Osteocyte (in vitro differentiated cells): ENCODE measurements at places on chromosomes 6 and 20. TPM values are rescaled to one million over a fixed set of nuclear protein-coding genes. Genes with fewer than 3 reads are reported as not detected.
A peak's percentile ranks its signal among the peaks of the same experiment; 100 is the strongest.

DNA sequence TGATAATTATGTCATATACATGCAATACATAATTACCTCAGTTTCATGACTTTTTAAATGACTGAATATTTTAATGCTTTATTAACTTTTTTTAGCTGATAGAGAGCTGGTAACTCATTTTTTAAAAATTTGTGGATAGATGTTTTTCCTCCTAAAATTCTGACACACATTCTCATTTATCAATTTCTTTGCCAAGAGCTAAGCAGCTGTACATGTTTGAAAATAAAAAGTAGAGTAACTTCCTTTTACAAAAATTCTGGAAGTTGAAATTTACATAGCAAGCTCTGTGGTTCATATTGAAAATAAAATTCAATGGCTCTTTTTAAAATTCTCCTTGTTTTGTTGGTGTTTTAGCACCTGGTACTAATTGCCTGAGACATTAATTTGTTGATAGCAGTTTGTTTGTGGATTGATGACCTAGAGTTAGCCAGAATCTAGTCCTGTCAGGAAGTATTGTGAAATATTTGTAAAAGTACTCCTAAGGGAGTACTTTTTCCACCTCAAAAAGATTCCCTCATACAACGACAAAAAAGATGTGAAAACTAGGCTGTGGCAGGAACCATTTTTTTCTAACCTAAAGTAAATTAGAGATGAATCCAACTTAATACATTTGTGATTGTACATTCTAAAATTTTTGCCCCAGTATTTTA, 621.8 kb downstream of the BCKDHB start:
- H3K27me3 ChIP-seq = peaks cover 24% of the 10 kb centered on the region
- H3K4me3 ChIP-seq = no peak overlapping the region
- H3K36me3 ChIP-seq = no peaks in the 10 kb centered on the region

GRCh38 chr20:2473516-2473915, 2.9 kb upstream of the SNRPB start:
- peaks cover 7% of the 10 kb centered on the region for H3K36me3 ChIP-seq
- H3K4me1 ChIP-seq = peaks cover 22% of the 10 kb centered on the region
- DNase-seq = no peak
- H3K4me3 ChIP-seq = no peak overlapping the region
- no peak overlapping the region for H3K27ac ChIP-seq
- no peaks in the 10 kb centered on the region for H3K27me3 ChIP-seq

Gene HLA-DOA
- total RNA-seq = not detected in 2 replicates

DNA sequence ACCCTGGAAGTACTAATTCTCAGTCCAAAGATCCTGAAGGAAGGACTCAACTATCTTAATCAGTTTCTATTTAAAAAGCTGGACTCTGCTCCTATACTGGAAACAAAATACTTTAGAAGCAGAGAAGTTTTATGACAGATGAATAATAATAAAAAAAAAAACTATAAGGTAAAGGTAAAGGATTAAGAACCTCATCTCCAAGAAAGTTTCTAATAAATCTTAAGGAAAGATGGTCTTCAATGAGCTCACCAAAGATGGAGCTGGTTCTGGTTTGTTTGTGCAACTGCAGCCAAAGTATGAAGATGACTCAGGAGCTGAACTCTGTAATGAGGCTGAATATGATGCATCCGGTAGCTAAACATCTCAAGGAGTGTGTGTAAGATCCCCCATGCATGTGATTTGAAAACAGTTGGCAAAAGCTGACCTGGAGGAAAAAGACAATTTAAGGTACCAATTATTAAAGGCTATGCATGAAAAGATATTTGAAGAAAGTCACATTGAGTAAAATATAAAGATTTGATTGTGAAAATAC, 25.2 kb downstream of the MED23 start:
- no peaks in the 10 kb centered on the region for H3K27me3 ChIP-seq
- H3K4me1 ChIP-seq = peaks cover 2% of the 10 kb centered on the region
- peaks cover 47% of the 10 kb centered on the region for H3K36me3 ChIP-seq
- no peak overlapping the region for H3K4me3 ChIP-seq

DNA sequence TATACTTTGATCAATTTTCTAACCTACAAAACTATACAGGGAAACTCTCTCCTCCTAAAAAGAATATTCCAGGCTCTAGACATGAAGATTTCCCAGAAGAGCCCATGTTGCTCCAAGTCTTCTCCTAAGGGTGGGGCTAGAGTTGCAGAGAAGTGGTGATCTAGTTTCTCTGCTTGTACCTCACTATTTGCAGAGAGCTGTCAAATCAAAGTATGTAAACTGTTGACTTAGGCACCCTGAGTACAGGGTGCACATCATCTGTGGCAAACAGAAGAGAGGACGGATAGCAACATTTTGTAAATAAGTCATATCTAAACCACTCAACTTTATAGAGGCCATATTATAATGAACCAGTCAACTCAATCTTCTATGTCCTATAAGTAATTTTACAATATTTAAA, 250.1 kb downstream of the KHDRBS2 start:
- H3K4me1 ChIP-seq = no peaks in the 10 kb centered on the region
- DNase-seq = no peak
- H3K36me3 ChIP-seq = no peaks in the 10 kb centered on the region
- H3K27me3 ChIP-seq = no peaks in the 10 kb centered on the region
- H3K27ac ChIP-seq = no peak overlapping the region
- H3K4me3 ChIP-seq = no peak overlapping the region

Gene BHLHE23
- total RNA-seq = not detected in 2 replicates

GRCh38 chr20:32516583-32517517, 68.3 kb downstream of the NOL4L start:
- no peak overlapping the region for H3K4me3 ChIP-seq
- no peak for DNase-seq
- H3K27ac ChIP-seq = peak overlapping the region; percentile 55
- no peaks in the 10 kb centered on the region for H3K27me3 ChIP-seq

DNA sequence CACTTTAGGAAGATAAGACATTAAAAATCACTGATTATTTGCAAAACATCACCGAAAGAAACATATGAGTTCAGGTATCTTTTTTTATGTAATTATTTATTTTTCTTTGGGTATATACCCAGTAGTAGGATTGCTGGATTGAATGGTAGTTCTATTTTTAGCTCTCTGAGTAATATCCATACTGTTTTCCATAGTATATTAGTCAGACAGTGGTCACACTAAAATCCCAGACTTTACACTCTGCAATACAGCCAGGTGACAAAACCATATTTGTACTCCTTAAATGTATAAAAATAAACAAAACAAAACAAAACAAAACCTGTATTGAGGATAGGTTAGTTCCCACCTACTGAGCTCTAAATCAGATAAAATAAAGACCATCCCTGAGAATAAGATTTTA, 1024.3 kb upstream of the EYS start:
- no peak overlapping the region for H3K4me3 ChIP-seq
- no peaks in the 10 kb centered on the region for H3K36me3 ChIP-seq
- peak overlapping the region; percentile 1 for H3K27ac ChIP-seq

GRCh38 chr6:70390067-70390466, 23.2 kb upstream of the FAM135A start:
- H3K4me3 ChIP-seq = no peak overlapping the region
- peaks cover 31% of the 10 kb centered on the region for H3K27me3 ChIP-seq
- DNase-seq = no peak
- no peak overlapping the region for H3K27ac ChIP-seq

Gene GPX5
- total RNA-seq = not detected in 2 replicates

Gene MACROD2
- 0.73 and 2.5 TPM in 2 replicates for total RNA-seq

- H3K4me3 ChIP-seq = no peak overlapping the region
- DNase-seq = no peak
- peaks cover 2% of the 10 kb centered on the region for H3K27me3 ChIP-seq
- H3K27ac ChIP-seq = no peak overlapping the region
Observed at GRCh38 chr20:41716436-41716835, 98.3 kb upstream of the CHD6 start.

- no peak for DNase-seq
- H3K27me3 ChIP-seq = no peaks in the 10 kb centered on the region
- H3K4me3 ChIP-seq = no peak overlapping the region
- no peak overlapping the region for H3K27ac ChIP-seq
- no peaks in the 10 kb centered on the region for H3K36me3 ChIP-seq
Observed at GRCh38 chr20:61372137-61373054, 120.3 kb downstream of the CDH4 start.

DNA sequence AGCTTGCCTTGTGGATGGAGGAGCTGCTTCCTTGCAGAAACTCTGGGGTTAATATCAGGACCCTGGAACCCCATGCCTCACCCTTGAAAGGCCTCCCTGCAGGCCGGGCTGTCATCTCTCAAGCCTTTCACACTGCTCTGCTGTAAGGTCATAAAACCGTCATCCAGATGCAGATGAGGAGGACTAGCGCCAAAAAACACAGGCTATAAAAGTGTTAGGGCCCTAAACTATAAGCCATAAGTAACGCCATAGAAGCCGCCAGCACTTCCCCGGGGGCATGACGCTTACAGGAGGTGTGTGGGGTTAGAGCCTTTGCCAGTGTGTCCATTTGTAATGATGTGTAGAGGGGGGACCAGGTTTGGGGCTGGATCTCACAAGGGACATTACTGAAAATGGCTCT, 47.6 kb downstream of the CDH4 start:
- no peak overlapping the region for H3K27ac ChIP-seq
- H3K27me3 ChIP-seq = no peaks in the 10 kb centered on the region
- DNase-seq = no peak
- peaks cover 12% of the 10 kb centered on the region for H3K4me1 ChIP-seq
- H3K36me3 ChIP-seq = no peaks in the 10 kb centered on the region

DNA sequence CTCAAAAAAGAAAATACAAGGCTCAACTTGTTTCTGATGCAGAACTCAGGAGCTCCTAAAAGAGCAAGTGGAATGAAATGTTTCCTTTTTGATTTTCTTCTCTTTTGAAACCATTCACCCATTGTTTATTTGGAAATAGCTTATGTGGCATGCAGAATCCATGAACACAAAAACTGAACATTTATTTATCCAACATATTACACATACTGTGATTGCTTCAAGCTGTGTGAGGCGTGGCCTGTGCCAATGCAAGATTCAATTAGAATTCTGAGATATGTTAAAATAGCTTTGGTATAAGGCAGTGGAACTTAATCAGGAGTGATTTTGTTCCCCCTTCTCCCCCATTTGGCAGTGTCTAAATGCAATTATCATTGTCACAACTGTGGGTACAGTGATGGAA, 45.9 kb upstream of the CARMIL1 start:
- no peaks in the 10 kb centered on the region for H3K36me3 ChIP-seq
- DNase-seq = no peak
- no peak overlapping the region for H3K27ac ChIP-seq
- H3K4me1 ChIP-seq = peaks cover 14% of the 10 kb centered on the region
- no peak overlapping the region for H3K4me3 ChIP-seq

DNA sequence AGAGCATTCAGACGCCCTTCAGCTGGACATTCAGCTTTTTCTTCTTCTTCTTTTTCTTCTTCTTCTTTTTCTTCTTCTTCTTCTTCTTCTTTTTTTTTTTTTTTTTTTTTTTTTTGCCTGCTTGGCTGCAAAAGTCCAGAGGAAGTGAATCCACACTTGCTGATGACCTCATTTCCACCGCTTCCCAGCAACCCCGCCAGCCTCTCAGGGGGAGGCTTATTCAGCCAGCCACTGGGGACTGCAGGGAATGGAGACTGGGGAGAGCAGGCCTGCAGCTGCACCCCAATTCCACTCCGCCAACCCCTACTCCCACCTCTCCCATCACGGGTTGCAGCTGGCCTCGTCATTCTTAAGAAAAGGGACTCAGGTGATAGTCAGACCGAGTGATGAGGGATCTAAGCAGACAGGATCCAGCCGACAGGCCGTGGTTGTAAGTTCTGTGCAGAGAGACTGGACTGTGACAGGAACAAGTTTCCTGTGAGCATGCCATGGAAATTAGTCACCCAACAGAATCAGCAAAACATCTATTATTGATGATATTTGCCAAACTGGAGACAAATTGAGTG, 59.0 kb upstream of the QKI start:
- no peak for DNase-seq
- H3K4me3 ChIP-seq = no peak overlapping the region
- H3K27ac ChIP-seq = peak overlapping the region; percentile 58
- H3K27me3 ChIP-seq = no peaks in the 10 kb centered on the region

DNA sequence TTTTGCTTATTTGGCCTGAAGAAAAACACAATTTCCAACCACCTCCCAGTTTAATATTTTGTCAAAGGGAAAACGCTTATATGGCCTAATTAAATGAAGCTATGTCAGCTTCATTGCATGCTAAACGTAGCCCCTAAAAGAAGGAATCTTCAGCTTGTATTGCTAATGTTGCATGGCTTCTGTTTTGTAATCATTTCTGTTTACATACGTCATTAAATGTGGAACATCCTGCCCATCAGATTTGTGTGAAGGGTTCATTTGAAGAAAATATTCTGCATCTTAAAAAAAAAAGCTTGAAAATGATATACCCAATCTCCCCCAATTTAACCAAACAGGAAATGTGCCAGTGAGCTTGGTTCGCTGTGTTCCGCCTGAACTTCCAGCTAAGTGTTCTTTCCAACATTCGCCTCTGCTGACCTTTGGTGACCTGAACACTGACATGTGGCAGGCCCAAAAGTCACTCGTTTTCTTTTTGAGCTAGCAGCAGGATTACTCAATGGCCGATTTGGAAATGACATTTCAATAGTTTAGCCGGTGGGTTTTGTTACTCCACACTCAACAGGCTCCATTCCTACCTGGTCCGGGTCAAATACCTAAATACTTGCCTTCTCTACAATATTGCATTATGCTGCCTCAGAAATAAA, 12.7 kb upstream of the SIRT5 start:
- no peak overlapping the region for H3K27ac ChIP-seq
- H3K36me3 ChIP-seq = no peaks in the 10 kb centered on the region
- H3K27me3 ChIP-seq = peaks cover 30% of the 10 kb centered on the region
- H3K4me1 ChIP-seq = no peaks in the 10 kb centered on the region
- H3K4me3 ChIP-seq = no peak overlapping the region

DNA sequence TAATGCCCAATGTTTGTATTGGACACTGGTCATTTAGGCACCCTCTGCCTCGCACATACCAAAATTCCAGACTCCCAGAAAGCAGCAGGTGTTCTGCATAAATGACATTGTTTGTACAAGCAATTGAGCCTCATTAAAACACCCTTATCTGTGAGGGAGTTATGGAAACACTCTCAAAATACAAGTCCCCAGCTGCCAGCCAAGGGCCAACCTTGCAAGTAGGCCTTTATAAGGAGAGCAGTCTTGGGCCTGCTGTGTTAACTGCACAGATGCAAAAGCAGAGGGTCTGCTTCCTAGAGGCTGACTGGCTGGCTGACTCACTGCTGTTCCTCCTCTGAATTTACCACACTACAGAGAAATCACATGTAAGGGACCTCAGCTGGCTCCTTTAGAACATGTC, 150.4 kb upstream of the HMGN3 start:
- H3K4me3 ChIP-seq = no peak overlapping the region
- no peaks in the 10 kb centered on the region for H3K36me3 ChIP-seq

DNA sequence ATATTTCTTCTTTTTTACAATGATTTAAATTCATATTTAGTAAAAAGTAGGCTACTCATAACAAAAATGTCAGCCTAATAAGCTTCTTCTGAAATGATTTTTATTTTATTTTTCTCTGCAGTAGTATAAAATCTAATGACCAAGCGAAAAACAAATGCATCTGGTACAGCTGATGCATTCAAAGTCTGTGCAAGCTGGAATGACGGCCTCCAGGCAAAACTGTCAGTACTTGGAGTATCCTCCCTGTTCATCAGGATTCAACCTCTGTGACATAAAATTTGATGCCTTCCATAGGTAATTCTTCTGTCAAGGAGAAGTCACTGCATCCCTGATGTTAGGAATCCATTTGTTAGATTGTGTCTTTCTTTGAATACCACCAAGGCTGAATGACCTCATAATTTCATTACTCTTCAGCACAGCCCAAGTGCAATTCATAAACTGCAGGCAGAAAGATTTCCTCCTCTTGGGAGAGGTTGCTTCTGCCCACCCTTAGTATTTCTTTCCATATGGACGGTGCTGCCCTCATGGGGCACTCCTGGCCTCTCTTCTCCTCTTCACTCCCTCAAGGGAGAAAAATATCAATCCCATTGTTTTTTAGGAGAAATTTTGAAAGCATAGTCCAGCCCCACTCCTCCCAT, 146.4 kb upstream of the STXBP5 start:
- H3K27me3 ChIP-seq = no peaks in the 10 kb centered on the region
- peaks cover 7% of the 10 kb centered on the region for H3K4me1 ChIP-seq
- H3K4me3 ChIP-seq = no peak overlapping the region
- no peaks in the 10 kb centered on the region for H3K36me3 ChIP-seq
- H3K27ac ChIP-seq = peak overlapping the region; percentile 20
- DNase-seq = no peak
